Sigmoid colon (tissue), 7 donors: ENCODE measurements at places on chromosomes 2 and 18. TPM values are rescaled to one million over a fixed set of nuclear protein-coding genes. Genes with fewer than 3 reads are reported as not detected.

- H3K27ac ChIP-seq: peak overlapping the region; percentile 76
- H3K4me3 ChIP-seq: peak overlapping the region; percentile 87
- H3K4me1 ChIP-seq: peaks cover 9% of the 10 kb centered on the region
- peak; percentile 75 for DNase-seq
Observed at GRCh38 chr2:9950521-9951271, 797 bp upstream of the GRHL1 start.

- H3K36me3 ChIP-seq: no peaks in the 10 kb centered on the region
- H3K27ac ChIP-seq: no peak overlapping the region
- no peaks in the 10 kb centered on the region for H3K27me3 ChIP-seq
- H3K4me3 ChIP-seq: no peak overlapping the region
- H3K4me1 ChIP-seq: no peaks in the 10 kb centered on the region
Observed at GRCh38 chr2:6883448-6884122, 6.0 kb downstream of the RSAD2 start.

The IL36B gene
- total RNA-seq: not detected

The ZC3H6 gene
- total RNA-seq: 18.3 TPM

DNA sequence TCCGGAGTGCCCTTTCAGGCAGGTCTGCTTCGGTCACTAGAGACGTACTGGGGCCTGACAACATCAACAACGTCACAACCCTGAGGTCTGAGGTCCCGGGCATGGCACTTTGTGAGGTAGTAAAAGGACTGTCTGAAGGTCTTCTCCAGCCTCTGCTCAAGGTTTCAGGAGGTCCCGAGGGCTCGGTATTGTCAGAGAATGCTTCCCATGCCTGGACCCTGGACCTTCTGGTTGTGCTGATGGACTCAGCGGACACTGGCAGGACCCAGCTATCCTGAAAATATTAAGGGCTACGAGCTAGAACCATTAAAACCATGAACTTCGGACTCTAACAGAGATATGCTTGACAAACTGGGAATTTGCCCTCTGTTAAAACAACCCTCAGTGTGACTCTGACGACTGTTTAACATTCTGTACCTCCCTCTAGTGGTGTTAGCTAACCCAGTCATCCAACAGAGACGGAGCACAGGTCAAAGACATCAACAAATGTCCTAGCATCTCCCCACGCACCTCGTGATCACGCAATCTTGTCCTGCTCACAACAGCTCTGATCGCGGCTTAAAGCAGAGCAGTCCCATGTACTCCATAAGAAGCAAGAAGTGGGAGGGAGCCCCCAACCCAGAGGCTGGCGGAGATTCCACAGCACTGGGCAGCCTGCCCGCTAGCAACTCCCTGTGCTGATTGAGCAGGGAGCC, 96.5 kb downstream of the CCDC93 start:
- no peak for DNase-seq
- H3K36me3 ChIP-seq: peaks cover 72% of the 10 kb centered on the region
- H3K4me3 ChIP-seq: no peak overlapping the region
- H3K27ac ChIP-seq: no peak overlapping the region

The SLC9A4 gene
- not detected for total RNA-seq

The DCDC2C gene
- total RNA-seq: not detected

The UGT1A5 gene
- total RNA-seq: not detected

DNA sequence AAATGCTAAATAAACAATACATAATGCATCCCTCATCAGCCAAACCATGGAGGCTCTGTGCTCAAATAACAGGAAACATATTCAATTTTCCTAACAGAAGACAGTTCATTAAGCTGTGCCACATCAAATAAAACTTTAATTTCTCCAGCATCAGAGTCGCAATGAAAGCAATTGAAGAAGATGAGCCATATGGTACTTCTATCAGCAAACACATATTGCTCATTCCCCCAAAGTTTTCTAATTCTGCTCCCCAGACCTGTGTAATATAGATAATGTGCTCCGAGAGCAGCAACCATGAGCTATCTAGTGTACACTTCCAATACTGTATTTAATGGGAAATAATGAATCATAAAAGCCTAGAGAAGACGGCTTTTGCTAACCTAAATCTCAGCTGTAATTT, 263.2 kb downstream of the MEIS1 start:
- no peak overlapping the region for H3K4me3 ChIP-seq
- H3K4me1 ChIP-seq: peaks cover 87% of the 10 kb centered on the region
- H3K27ac ChIP-seq: peak overlapping the region; percentile 83
- no peaks in the 10 kb centered on the region for H3K27me3 ChIP-seq
- no peaks in the 10 kb centered on the region for H3K36me3 ChIP-seq

The UGT1A8 gene
- total RNA-seq: not detected

The ADCY3 gene
- total RNA-seq: 27.5 TPM

- H3K36me3 ChIP-seq: no peaks in the 10 kb centered on the region
- no peaks in the 10 kb centered on the region for H3K27me3 ChIP-seq
- no peak overlapping the region for H3K27ac ChIP-seq
- DNase-seq: no peak
- no peak overlapping the region for H3K4me3 ChIP-seq
Observed at GRCh38 chr18:74800098-74800497, 202.4 kb downstream of the ZNF407 start.

The TCF23 gene
- total RNA-seq: not detected

- no peaks in the 10 kb centered on the region for H3K36me3 ChIP-seq
- H3K4me1 ChIP-seq: no peaks in the 10 kb centered on the region
- no peak overlapping the region for H3K27ac ChIP-seq
- no peak for DNase-seq
- H3K27me3 ChIP-seq: no peaks in the 10 kb centered on the region
Observed at GRCh38 chr2:219676586-219676985, 49.2 kb downstream of the SLC4A3 start.

GRCh38 chr18:7755753-7756475, 188.8 kb downstream of the PTPRM start:
- no peaks in the 10 kb centered on the region for H3K27me3 ChIP-seq
- H3K27ac ChIP-seq: no peak overlapping the region
- H3K36me3 ChIP-seq: no peaks in the 10 kb centered on the region
- no peak overlapping the region for H3K4me3 ChIP-seq
